Fibroblast of mammary gland (primary cell): ENCODE measurements at places on chromosomes 5 and 9.

DNA sequence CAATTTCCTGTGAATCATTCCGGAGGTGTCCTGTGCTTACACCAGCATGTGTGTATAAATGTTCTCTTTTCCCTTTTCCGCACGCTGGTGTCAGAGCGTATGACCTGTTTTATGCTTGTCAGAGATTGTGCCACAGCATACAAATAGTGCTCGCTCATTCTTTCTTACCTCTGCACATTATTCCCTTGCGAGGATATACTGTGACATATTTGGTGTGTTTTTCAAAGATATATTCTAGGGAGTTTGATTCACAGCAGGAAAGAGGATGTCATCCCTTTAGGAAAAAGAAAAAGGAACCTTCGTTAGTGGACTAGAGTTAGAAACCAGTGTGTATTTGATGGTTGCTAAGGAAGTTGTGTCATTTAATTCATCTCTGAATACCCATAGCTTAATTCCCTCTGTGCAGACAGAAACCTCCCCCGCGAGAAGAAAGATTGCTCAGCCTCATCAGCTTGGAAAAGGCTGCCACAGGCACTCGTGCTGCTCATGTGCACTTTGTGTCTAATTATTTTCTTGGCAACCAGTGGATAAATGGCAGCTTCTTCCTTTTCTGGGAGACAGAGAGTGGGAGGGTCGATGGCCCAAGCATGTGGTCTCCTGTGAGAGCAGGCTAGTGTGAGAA is 14.7 kb upstream of the CCIN start:
- peak; percentile 84 for DNase-seq

DNA sequence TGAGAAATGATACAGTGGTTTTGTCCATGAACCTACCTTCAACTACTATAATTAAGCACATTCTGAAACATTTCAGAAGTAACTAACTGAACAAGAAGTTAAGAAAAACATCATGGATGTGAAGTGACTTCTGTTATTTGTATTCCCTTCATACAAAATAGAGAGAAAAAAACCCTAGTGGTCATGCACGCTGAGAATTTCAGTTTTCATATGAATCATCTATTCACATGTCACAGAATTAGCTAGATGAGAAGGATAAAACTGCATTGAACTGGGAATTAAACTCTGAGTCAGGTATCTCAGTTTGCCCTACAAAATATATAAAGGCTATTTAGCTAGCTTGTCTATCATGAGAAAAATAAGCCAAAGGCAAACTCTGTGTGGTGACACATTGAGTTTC is 451.8 kb upstream of the FTMT start:
- no peak for DNase-seq

GRCh38 chr9:27536168-27536567 is 6.6 kb upstream of the MOB3B start:
- DNase-seq = no peak

DNA sequence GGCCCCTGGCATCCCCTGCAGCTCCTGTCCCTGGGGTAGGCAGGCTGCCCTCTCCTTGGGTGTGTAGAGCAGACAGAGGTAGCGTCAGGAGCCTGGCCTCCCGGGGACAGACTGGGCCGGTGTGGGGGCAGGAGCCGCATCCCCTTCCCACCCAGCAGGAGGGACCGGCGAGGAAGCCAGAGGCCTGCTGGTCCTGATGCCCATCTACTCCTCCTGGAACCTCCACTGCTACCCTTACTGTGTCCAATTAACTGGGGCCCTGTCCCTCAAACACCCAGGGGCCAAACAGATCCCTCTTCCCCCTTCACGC is 15.6 kb downstream of the RALGDS start:
- DNase-seq = no peak

GRCh38 chr9:137199411-137200121 is 975 bp downstream of the TPRN start:
- no peak for DNase-seq

DNA sequence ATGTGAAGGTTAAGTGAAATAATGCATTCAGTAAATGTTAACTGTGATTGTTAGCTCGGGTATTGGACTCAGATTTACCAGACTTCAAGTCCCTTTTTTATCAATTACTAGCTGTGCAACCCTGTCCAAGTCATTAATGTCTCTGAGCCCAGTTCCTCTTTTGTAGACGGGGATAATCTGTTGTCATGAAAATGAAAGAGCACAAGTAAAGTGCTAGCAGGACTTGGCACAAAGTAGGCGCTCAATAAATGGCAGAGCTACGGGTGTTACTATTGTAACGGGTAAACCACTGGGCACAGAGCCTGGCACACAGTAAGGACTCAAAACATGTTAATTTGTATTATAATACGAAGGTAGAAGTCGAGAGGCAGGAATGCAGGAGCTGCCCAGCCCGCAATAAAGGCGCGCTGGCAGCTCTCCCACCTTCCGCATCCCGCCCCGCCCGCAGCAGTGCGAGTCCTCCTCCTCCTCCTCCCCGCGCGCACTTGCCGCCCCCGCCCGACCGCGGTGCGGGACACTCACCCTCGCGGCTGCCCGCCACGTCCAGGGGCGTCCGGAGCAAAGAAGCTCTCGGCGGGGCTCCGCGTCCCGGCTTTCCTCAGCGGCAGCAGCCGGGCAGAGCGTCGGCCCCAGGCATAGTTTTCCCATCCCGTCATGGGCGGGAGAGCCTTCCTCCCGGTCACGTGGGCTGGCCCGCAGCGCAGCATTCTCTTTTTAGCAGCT is at the start of gene C1QTNF2:
Gene C1QTNF2 (minus strand): TSS at position 637 of the 723 bp plus-strand sequence. CDS start 15,615 bp downstream, outside the sequence.
- peak; percentile 61 for DNase-seq

DNA sequence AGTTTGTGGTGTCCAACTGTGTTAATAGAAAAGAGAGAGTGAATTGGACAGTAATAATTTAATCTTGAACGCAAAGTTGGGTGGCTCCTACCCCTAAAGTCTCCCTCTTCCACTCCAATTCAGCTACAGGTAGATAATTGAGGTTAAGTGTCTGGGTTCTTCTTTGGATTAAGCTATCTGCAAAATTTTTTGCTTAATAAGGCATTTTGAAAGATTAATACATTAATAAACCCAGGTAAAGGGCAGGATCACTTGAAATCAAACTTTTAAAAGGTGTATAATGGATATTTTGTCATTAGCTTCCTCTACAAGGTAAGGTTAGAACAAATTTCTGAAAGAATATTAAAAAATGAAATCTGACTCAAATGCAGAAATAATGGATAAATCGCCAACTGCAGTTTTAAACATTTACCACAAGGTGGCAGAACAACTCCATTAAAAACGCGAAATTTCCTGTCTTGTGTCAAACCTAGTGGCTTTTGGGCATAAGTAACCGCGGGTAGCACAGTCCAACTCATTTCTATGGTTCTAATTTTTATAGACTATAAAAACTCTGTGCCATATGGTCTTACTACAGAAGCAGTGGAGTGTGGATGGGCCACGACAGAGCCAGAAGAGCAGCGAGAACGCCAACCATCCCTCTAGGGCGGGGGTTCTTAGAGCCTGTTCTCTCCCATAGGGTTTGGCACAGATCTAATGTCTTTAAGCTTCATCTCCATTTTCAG is 276.5 kb downstream of the ARHGEF28 start:
- peak; percentile 74 for DNase-seq

DNA sequence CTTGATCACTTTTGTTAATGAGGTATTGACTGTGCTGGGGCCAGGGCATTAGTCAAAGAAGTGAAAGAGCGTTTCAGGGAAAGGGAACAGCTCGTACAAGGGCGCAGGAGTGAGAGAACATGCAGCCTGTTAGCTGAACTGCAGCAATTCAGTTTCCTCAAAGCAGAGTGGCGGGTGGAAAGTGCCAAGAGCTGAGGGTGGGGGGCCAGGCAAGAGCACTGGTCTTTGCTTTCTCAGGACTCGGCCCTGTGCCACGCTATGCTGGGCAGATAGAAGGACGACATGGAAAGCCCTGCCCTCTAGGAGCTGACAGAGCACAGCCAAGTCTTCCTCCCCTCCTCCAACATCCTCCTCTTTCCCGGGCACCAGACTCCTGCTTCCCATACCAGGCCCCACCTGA is 304.8 kb downstream of the SPOCK1 start:
- DNase-seq = no peak

- peak; percentile 64 for DNase-seq
Measured at GRCh38 chr9:120393386-120394057, 186.4 kb downstream of the CDK5RAP2 start.

GRCh38 chr9:121182989-121183388 is 18.7 kb downstream of the RAB14 start:
- no peak for DNase-seq

GRCh38 chr9:137645211-137645610 is 26.4 kb downstream of the EHMT1 start:
- DNase-seq = no peak

DNA sequence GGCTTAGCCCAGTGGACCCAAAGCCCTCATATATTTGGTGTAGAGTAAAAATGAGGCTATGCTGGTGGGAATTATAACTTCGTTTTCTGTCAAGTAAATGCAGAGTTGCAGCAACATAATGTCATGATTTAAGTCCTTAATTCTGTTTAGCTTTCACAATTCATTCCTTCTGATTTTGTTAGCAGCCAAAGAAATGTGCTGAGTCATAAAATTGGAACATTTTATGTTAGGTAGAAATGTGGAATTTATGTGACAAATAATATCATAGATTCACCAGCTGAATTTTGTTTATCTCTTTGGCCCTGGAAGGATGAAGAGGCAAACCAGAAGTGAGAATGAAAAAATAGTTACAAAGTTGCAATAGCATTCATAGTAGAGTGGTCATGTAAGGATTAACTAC is 247.0 kb downstream of the TRPM3 start:
- DNase-seq = peak; percentile 49

DNA sequence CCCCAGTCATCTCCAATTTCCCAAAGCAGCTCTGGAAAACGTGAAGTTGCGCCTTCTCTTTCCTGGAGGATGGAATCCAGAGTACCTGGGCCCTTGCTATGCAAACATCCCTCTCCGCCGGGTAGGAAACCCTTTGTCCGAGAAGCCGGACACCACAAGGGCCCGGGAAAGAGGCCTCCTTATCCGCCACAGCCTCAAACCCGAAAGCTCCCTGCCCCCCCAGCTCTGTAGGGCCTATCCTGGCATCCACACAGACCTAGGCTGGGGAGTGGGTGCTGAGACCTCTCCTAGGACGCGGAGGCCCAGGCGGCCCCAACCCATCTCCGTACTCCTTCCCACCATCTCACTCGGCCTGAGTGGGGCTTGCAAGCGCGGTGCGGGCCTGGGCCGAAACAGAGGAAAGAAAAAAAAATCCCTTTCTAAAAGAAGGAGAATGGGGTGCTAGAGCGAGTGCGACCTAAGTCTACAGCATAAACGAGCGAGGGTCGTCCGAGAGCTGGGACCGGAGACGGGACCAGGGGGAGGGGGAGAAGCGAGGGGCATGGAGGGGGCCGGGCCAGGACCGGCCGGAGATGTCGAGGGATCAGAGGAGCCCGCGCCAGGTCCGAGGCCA is 624 bp downstream of the FBXW11 start:
- no peak for DNase-seq

- DNase-seq = no peak
Measured at GRCh38 chr5:126972062-126972895, 58.1 kb downstream of the MARCHF3 start.

GRCh38 chr5:99543841-99544240 is 615.0 kb upstream of the CHD1 start:
- DNase-seq = peak; percentile 1

DNA sequence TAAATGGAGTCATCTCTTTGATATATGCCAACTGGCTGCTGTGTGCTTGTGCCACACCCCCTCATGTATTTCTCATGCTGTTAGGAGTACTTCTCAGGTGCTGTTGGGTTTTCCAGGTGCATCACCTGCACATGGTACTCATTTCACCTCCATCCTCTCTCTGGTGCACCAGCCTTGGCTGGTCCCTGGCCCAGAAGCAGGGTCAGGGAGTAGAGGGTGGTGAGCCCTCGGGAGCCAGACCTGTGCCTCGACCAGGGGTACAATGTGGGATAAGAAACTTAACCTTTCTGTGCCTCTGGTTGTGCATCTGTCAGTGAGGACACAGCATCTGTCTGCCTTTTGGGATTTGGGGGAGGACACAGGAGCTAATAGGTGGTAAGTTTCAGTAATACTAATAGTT is 38.5 kb downstream of the SECISBP2 start:
- no peak for DNase-seq

- DNase-seq = no peak
Measured at GRCh38 chr5:76388236-76388635, 14.8 kb upstream of the IQGAP2 start.

DNA sequence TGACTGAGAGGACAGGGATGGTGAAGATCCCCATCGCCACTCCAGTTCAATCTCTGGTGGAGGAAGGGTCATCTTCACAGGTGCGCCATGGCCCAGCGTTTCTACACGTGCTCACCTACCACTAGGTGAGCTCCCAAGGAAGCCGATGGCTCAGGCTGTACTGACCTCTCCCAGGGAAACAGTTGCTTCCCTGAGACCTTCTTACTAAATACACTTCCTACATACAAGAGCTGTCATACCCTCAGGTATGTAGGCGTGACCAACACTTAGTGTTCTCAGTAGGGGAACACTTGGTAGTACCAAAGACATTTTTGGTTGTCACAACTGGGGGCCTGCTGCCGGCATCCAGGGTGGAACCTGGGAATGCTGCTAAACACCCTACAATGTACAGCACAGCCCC is 75.2 kb downstream of the TENT4A start:
- no peak for DNase-seq

GRCh38 chr9:127293767-127294166 is 29.2 kb downstream of the GARNL3 start:
- no peak for DNase-seq

DNA sequence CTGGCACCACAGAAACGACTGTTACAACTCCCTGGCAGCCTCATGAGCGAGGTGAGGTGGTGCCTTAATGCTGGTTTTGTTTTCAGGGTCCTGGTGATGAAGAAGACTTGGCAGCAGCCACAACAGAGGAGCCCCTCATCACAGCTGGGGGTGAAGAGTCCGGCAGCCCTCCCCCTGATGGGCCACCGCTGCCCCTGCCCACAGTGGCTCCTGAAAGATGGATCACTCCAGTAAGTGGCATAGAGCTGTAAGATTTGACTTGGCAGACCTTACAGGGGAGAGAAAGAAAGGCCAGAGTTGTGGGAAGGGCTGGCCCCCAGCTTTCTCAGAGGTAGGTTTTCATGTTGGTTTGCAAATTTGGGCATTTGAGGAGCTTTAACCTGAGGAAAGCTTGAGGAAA is 72.2 kb downstream of the COL15A1 start:
- no peak for DNase-seq

DNA sequence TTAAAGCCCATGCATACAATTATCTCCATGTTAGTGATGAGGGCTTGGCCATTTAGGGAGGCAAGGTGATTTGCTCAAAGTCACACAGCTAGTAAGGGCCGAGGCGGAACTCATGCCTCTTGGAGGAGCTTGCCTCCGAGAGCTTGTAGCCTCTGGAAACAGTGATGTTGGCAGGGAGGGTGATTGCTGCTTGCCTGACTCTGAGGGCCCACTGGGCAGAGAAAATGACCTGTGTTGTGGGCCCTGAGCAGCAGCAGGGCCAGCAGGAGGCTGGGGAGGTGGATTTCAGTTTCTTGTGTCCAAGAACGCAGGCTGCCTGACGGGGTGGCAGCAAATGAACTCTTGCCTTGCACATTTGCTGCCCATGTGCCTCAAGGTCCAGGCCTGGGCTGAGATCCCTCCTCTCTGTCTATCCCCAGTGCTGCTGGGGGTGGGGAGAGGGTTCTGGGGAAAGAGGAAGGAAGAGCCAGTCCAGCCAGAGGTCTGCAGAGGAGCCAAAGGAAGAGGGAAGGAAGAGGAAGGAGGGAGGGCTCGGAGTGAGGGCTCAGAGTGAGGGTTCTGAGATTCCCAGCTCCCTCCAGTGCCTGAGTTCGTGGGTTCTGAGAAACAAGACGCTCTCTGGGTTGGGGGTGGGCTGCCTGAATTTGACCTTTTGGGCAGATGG is 16.2 kb upstream of the PTGS1 start:
- no peak for DNase-seq

- no peak for DNase-seq
Measured at GRCh38 chr9:132602207-132602606, 19.8 kb downstream of the BARHL1 start.
